ENCODE measurements at places on chromosomes 16 and 17.

DNA sequence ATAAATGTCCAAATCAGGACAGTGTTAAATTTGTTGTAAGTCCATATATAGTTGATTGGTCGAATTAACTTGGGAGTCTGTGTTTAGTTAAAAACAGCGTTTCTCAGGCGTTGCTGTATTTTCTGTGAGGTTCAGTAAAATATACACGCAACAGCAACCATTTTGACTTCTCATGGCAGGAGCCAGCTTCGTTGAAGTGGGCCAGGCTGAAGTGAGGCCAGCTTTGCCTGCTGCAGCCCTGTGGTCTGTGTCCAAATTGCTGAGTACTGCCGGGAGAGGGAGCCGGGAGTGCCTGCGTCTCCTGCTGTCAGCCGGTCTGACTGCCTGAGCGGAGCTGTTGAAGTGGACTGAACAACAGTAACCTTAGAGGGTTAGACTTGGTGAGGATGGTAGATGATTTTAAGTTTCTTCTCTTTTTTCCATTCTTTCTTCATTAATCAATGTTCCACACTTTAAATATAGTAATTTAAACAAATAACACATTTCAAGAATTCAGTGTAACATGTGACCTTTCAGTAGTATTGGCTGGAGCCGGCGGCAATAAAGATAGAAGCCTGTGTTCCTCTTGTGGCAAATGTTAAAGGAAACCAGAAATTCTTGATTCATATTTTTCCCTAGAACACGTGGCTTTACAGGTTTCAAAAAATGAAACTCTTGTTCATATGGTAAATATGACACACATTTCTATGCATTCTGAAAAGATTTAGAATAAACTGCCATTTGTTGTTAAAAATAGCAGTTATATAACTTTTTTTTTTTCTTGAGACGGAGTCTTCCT lies 37.0 kb upstream of the ZNF750 start:
- DNase-seq = no peak

DNA sequence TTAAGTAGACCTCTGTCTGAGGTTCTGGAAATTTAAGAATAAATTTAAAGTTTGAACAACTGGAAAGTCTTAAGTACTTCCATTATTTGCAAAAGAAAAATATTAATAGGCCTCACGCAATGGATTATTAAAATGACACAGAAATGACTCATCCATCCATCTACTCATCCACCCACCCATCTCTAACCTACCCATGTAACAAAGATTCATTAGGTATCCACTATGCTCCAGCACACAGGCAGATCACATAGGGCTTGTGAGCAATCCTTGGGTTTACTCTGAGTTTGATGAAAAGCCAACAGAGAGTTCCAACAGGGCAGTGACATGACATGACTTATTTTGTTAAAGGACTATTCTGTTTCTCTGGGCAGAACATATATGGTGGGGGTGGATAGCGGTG lies 93.3 kb downstream of the HELZ start:
- DNase-seq = no peak

- DNase-seq = no peak
Measured at GRCh38 chr17:81073967-81074839, 39.3 kb downstream of the BAIAP2 start.

GRCh38 chr16:85350973-85351372 lies 238.7 kb upstream of the CIBAR2 start:
- DNase-seq = no peak

DNA sequence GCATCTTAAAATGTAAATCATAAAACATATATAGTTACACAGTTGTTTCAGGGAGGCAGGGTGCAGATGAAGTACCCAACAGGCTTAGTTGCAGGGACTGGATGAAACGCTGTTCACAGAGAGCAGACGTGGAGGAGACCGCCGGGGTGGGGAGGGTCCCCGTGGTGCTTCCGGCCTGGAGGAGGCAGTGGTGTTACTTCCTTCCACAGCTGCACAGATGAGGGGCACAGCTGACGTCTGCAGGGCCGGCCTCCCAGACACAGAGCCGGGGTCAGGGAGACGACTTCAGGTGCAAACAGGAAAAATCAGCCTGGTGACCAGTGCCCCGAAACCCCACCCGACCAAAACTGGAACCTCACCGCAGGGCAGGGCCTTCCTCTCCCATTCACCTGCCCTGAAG lies 17.1 kb downstream of the SPIRE2 start:
- no peak for DNase-seq

GRCh38 chr17:79305768-79306423 lies 231.3 kb downstream of the ENGASE start:
- DNase-seq = no peak

GRCh38 chr16:87762620-87763019 lies 3.2 kb downstream of the KLHDC4 start:
- DNase-seq = no peak

DNA sequence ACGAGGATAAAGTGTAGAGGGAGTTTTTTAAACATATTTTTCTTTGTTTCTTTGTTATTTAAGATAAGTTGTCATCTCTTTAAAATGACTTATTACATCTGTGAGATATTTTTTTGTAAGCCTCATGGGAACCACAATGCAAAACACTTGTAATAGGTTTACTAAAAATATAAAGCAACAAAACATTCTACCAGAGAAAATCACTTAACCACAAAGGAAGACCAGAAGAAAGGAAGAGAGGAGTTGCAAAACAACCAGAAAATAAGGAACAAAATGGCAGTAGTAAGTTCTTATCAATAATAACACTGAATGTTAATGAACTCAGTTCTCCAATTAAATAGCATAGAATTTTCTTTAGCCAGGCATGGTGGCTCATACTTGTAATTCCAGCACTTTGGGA lies 22.9 kb downstream of the DHRS7B start:
- DNase-seq = no peak

GRCh38 chr16:47884116-47884725 lies 271.6 kb downstream of the ABCC12 start:
- DNase-seq = no peak

DNA sequence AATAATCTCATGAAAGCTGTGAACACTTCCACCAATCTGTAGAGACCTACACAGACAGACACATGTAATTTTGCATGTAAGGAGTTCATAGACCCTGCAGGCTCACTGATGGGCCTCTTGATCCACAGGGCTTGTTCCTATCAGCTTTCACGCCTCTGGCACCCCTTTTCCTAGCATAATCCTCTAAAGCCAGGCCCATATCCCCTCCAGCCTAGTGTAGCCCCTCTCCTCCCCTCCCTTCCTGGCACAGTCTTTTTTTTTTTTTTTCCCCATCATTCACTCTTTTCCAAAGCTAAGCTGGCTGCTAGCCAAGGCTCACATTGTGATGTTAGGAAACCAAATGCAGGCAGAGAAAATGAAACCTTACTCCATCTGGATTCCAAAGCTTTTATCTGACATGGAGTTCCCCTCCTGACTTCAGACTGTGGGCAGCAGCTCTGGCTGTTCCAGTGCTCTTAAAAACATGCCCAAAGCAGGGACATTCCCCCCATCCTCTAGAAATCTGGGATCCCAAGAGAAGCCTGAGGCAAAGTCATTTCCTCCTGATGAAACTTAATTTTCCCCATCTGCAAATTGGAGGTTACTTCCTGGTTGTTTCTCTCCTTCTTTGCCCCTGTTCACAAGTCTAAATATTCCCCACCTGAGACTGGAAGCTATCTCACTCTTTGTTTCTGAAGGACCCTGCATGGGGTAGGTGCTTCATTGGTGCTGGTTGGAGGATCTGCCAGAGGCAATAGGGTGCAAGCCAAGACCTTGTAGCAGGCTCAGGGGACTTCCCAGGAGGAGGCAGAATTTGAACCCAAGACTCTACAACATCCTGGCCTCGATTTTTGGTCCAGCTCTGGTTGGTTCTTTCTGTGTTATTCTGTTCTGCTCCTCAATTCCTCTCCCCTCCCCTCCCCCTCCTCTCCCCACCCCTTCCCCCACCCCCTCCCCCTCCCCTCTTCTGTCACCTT lies 9.9 kb upstream of the CCL5 start:
- DNase-seq = no peak

GRCh38 chr17:29180788-29181160 lies 576 bp upstream of the MYO18A start:
- DNase-seq = no peak

DNA sequence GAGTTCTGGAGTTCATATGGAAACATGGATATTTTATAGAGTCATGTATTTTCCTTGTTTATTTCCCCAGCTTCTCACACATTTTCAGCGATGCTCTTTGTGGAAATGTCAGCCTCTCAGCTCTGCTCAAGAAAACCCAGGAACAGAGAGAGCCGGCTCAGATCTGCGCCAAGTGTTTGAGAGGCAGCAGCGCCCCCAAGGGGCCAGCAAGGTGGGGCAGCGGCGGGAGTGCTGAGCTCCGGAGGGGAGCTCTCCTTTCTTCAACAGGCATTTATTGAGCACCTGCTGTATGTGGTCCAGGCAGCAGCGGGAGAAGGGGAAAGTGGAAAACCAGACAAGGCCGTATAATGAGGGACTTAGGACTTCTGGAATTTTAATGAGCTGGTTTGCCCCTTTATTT lies 421.1 kb upstream of the C16orf82 start:
- DNase-seq = no peak

DNA sequence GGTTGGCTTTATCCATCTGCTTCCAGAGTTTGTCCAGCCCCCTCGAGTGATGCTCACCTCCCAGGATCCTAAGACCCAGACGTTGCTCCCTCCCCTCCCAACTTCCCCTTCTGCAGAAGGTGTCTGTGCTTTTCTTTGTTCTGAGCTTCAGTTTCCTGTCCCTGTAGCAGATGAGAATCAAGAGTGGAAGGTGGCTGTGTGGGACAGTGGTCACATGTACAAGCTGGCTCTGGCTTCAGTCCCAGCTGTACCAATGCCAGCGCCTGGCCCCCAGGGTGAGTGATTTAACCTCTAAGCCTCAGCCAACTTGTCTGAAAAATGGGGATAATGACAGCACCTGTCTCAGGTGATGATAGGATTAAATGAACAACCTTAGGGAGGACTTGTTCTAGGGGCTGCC lies 7.7 kb downstream of the PRR15L start:
- no peak for DNase-seq

Data from NCI-H526 (cell line).